ENCODE measurements at places on chromosomes 5 and 9. TPM values are rescaled to one million over a fixed set of nuclear protein-coding genes. Genes with fewer than 3 reads are reported as not detected.

The BASP1 gene
- 46.4 TPM for total RNA-seq

The HSD17B3 gene
- total RNA-seq = not detected

The CA9 gene
- 0.98 TPM for total RNA-seq

The GGTA1 gene
- total RNA-seq = 18.4 TPM

The GABRG2 gene
- total RNA-seq = 0.74 TPM

The AQP3 gene
- total RNA-seq = 868 TPM

The GTF3C4 gene
- total RNA-seq = 8.8 TPM

GRCh38 chr5:147986134-147986757, 77.5 kb upstream of the SPINK5 start:
- no peak for DNase-seq

DNA sequence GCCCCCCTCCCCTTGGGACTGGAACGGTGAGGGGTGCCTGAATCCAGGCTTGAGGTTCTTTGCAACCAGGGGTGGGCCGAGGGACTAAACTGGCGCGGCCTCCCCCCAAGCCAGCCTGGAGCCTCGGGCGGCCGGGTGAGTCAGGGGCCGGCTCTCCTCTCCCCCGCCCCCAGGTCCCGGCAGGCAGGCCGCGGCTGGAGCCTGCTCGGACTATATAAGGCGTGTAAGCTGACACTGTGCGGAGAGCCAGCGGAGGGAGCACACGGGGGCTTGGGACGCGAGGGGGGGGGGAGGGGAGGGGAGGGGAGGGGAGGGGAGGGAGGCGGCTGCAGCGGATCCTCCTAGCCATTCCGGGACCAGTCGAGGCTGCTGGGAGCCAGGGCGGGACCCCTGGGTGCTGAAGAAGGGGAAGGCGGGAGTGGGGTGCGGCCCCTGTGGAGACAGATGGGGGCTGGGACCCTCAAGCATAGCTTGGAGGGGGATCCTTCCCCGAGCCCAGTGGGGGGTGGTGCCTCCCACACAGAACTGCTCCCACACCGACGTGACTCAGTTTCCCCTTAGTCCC, 595 bp downstream of the PDLIM7 start:
- no peak for DNase-seq

- no peak for DNase-seq
Measured at GRCh38 chr5:10607023-10607665, 43.3 kb downstream of the ANKRD33B start.

DNA sequence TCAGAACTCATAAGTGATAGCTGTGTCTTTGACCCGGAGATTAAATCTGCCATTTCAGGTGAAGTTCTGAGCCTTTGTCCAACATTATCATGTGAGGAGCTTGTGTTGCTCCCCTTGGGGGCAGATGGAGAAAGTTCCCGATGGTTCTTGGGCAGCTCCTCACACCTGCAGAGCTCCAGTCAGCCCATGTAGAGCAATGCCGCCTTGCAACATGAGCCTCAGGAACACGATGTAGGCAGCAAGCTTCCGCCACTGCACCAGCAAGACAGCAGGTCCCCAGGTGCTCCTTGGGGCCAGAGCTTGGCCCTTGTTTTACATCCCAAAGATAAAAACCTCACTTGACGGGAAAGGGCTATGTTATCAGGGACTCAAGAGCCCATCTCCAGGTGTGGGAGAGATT, 292.7 kb downstream of the IRX1 start:
- DNase-seq = no peak

- DNase-seq = no peak
Measured at GRCh38 chr9:93576258-93577077, at the start of gene PHF2. TSS of gene PHF2 (plus strand) at chr9:93576584. CDS start at chr9:93576774, 190 bp downstream.

GRCh38 chr5:151745071-151745705, 13.2 kb downstream of the ATOX1 start:
- DNase-seq = no peak

GRCh38 chr5:2207416-2208238, 324.9 kb upstream of the IRX4 start:
- peak; percentile 95 for DNase-seq

DNA sequence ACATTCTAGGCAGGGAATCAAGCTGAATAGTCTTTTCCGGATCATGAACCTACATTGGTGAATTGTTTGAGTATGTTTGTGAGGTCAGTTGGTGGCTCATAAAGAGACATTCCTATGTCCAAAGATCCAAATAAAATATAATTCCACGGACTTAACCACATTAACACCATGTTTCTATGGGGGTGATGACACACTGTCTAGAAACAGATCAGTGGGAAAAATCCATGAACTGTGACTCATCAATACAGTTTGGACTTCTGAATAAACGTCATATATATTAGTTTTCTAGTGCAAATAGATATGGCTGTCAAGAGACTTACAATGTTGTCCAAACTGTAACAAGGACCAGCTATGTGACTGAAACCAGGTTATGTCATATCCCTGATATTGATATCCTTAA, 509.9 kb upstream of the TYRP1 start:
- DNase-seq = no peak

DNA sequence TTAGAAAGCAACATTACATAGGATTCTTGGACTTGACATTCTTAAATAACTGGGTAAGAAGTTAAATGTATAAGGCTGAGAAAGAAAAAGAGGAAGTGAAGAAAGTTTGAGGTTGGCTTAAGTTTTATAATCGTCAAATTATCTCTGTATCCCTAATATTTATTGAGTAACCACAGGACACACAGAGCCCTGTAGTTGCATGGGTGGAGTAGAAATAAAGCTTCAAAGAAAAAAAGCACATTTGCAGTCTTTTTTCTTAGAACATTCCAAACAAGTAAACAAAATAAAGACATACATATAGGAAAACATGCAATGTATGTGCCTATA, 137.0 kb downstream of the CCDC192 start:
- no peak for DNase-seq

- no peak for DNase-seq
Measured at GRCh38 chr9:122248448-122248865, 16.2 kb downstream of the RBM18 start.

- DNase-seq = no peak
Measured at GRCh38 chr5:93789173-93790067, 48.0 kb upstream of the POU5F2 start.

DNA sequence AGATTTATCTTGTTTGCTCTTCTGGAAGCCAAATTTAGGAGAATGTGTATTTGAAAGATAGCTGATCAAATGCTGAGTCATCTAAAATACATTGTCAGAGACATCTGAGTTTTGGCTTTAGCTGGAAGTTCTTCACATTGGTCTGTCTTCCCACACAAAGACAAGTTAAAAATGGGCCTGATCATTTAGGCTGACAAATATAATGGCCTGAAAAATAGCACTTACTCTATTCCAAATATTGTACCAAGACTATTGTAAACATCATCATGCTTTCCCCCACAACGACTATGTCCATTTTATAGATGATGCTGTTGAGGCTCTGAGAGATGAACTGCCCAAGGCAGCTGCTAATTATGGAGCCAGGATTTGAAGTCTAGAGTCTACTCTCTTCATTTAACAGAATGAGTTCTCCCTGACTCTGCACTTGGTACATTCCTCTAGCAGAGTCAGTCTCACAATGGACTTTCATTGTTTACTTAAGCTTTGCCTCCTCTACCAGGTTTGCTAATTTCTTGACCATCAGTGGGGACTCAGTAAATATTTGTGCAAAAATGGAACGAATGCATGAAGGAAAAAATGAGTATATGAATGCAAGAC, 619.4 kb upstream of the KLF4 start:
- DNase-seq = no peak

DNA sequence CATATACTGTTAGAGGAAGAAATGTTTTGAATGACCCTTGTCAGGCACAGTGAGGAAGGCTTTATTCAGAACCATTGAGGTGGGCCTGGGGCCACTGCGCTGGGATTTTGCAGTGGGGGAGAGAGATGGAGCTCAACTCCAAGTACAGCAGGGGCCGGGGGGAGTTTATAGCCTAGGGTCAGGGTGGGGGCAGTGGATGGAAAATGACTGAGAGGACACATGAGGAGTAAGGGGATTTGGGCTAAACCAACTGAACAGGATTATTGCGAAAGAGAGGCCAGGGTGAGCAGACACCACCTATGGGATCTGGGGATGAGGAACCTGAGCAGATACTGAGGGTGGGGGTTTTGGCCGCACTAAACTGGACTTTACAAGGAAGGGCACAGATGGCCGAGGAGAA, 6.3 kb downstream of the CEP72 start:
- DNase-seq = no peak

DNA sequence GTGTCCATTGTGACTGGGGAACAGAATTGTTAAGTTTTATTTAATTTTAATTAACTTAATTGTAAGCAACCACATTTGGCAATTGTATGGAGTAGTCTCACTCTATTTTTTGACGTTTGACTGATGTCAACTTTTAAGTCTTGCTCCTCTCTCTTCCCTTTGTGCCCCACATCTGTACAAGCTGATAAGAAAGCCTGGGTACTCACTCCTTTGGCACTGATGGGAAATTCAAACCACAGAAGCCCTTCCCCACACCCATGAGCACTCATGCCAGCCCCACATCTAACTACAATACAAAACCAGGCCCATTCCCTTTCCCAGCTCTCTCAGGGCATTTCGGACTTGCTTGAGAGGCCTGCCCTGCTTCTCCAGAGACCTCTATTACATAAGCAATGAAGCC, 451.5 kb upstream of the KIF2A start:
- DNase-seq = no peak

GRCh38 chr5:107821288-107821687, 150.6 kb upstream of the EFNA5 start:
- no peak for DNase-seq

- no peak for DNase-seq
Measured at GRCh38 chr9:98931600-98932389, 11.9 kb upstream of the COL15A1 start.

GRCh38 chr5:53411388-53411787, 69.0 kb upstream of the FST start:
- no peak for DNase-seq

DNA sequence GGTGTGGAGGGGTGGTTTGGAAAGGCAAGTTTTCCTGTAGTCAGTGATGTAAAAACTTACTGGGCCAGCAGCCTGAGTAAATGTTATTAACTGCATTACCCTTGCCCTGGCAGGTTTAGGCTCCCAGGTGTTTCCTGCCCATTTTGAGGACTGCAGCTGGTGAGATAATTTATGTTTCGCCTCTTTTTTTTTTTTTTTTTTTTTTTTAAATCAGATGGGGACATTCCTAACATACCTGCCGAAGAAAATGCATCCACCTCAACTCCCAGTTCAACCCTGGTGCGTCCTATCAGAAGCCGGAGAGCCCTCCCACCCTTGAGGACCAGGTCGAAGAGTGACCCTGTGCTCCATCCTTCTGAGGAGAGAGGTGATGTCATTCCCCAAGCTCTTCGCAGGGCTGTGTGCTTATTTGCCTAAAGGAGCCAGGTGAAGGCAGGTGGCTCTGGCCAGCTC, 60.6 kb downstream of the ENTREP1 start:
- no peak for DNase-seq

GRCh38 chr9:105242557-105242956, 1.9 kb upstream of the SLC44A1 start:
- no peak for DNase-seq

DNA sequence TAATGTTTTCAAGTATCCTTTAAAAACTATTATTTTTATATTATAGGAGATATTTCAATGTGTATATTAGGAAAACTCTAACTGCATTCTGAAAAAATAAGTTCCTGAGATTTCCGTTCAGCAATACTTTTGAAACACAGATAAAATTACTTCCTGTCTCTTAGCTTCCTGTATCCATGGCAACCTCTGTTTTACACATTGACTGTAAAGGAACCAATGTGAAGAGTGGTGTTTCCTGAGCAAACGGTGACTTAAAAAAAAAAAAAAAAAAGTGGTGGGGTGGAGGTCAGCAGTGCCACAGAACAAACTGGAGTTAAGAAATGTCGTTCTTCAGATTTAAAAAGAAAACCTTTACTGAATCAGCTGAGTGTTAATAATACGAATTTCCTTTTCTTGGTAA, at the start of gene LRRC70:
TSS of gene LRRC70 (plus strand) at position 280 of the 400 bp plus-strand sequence. CDS start 620 bp downstream, outside the sequence.
- DNase-seq = no peak

DNA sequence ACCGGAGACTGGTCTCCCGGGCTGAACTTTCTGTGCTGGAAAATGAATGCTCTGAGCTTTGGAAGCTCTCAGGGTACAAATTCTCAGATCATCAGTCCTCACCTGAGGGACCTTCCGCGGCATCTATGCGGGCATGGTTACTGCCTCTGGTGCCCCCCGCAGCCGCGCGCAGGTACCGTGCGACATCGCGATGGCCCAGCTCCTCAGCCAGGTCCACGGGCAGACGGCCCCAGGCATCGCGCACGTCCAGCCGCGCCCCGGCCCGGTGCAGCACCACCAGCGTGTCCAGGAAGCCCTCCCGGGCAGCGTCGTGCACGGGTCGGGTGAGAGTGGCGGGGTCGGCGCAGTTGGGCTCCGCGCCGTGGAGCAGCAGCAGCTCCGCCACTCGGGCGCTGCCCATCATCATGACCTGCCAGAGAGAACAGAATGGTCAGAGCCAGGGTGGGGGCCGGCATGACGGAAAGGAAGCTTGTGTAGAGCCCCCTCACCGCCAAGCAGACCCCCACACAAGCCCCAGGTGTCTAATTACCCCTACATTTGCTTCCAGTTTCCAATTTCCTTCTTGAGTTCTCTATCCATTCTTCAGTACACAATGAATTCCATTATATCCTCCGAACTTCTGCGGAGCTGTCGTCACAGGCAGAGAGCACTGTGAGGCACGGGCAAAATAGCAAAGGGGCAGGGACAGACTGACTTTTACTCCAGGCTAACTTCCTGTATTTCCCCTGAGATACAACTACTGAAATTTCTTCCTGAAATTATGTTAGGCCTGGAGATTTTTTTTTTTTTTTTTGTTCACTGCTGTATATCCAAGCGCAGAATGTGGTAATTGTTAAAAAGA, 23.2 kb downstream of the CDKN2A start:
- DNase-seq = no peak

DNA sequence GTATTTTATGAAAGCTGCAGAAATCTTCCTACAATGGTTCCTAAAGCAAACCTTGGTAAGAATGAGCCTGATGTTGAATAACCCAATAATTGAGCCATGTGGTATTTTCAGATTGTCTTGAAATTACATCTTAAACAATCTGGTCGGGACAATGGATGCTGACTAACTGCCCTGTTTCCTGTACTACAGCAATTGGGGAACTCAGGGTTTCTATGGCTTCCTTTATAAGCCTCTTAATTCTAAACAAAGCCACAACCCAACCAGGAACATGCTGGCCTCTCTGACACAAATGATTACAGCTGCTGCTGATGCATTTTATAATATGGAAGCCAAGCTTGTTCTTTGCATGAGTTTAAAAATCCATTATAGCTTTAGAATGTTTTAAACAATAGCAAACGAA, 30.2 kb downstream of the PTPN3 start:
- DNase-seq = no peak

GRCh38 chr9:77764894-77765780, 117.0 kb upstream of the GNA14 start:
- DNase-seq = no peak
